ENCODE measurements at places on chromosomes 5 and 9. TPM values are rescaled to one million over a fixed set of nuclear protein-coding genes. Genes with fewer than 3 reads are reported as not detected.
A peak's percentile ranks its signal among the peaks of the same experiment; 100 is the strongest.

DNA sequence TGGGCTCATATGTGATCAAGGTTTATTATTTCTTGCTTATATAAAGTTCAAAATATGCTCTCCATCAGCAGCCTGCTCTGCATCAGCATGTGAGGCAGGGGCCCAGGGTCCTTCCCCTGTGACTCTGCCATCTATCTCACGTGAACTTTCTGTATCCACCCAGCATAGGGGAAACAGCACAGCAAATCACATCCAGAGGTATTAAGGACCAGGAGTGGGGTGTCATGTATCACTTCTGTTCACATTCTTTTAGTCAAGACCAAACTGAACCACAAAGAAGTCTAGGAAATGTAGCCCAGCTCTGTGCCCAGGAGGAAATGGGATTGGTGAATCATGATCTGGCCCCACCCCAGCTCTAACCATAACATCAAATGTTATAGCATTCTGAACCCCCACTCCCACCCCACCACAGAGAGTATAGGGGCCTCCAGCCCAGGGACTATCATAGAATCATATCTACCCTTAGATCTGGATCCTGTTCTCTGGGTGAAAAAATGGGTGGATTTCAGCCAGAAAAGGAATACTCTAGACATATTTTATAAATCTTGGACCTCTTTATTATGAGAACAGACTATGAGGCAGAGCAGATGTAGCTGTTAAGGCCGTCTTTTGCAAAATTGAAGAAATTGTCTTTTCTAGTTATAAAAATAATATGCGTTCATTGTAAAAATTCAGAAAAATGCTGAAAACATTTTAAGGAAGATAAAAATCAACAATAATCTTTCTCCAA is 473.7 kb downstream of the ARHGEF28 start:
- no peak for DNase-seq

- no peak for DNase-seq
These were observed 67.8 kb upstream of the GARNL3 start for GRCh38 chr9:127196826-127197145.

GRCh38 chr5:120923026-120923425 is 458.9 kb downstream of the PRR16 start:
- DNase-seq = no peak

DNA sequence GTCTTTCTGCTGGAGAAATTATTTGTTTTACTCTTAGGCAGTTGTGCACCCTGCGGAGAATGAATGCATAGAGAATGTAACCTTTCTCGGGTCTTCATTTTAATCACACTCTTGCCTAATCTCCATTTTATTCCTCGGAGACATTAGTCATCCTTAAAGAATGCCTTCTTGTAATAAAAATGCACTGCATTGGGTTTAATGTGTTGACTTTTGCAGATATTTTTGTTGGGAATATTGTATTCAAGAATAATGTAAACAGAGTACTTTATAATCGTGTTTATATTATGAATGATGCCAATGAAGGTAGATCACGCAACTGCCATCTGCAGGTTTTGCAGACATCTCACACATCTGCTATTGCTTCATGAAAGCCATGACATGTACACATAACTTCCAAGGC is 1093.9 kb upstream of the CDH6 start:
- peak; percentile 13 for DNase-seq

The FIBCD1 gene
- total RNA-seq = 1.8 TPM

GRCh38 chr9:121819428-121820231 is 168.2 kb downstream of the DAB2IP start:
- DNase-seq = peak; percentile 75

GRCh38 chr5:180589771-180590542 is 1.3 kb downstream of the SCGB3A1 start:
- DNase-seq = peak; percentile 24

The FAM151B gene
- total RNA-seq = 3.9 TPM

- no peak for DNase-seq
These were observed 148.8 kb downstream of the MEF2C start for GRCh38 chr5:88734191-88734640.

- no peak for DNase-seq
These were observed 312.6 kb upstream of the KIF2A start for GRCh38 chr5:61993295-61993927.

DNA sequence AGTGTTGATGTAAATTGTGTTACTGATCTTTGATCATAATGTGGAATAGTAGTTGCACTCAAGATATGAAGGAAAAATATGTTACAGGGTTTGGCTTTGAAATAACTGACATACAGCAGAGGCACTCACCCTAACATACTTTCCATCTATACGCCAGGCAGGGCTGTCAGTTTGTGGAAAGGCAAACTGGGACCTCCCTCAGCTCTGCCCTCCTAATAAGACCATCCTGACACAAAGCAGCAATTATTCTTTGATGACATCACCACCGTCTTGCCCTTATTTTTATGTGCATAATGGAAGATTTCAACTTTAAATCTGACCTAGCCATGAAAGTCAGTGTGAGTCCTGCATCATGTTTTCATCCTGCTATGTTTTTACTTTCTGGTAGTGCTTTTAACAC is 42.9 kb downstream of the ITGA1 start:
- DNase-seq = no peak

The RELL2 gene
- total RNA-seq = 3.9 TPM

DNA sequence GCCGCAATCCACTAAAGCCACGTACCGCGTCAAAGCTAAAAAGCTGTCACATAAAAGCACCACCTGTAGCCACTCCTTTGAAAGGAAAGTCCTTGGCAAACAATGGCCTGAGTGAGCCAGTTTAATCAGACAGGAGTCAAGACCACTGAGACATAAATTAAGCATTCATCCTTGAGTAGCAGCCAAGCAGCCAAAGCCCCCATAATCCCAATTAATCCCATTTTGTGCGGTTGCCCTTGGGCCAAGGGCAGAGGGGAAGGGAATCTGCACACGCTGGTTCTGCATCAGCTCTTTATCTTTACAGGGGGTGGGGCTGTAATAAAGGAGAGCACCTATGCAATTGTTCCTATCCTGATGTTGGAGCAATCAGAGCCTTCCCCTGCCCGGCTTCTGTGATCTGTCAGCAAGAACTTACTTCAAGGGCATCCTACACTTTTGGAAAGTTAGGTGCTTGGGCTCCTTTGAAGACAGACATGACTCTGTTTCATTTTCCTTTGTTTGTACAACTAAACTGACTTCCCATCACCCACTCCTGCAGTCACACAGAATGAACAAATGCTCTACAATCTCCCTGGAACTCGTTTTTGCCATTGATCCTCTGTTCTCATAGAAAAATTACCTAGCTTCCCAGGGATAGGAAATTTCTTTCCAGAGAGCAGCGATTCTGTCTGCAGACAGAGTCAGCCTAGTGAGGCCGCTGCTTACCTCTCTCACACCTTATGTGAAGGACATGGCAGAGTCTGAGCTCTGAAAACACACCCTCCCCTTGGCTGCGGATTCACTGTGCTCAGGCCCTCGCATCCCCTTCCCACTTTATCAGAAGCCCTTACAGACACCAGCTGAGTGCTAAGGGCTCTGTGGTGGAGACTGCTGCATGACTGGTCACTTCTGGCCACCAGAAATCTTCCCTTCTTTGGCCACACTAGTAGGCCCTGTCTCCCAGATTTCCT is 116.2 kb upstream of the TBCA start:
- no peak for DNase-seq

- DNase-seq = peak; percentile 43
These were observed 61.3 kb downstream of the BOD1 start for GRCh38 chr5:173554989-173555705.

DNA sequence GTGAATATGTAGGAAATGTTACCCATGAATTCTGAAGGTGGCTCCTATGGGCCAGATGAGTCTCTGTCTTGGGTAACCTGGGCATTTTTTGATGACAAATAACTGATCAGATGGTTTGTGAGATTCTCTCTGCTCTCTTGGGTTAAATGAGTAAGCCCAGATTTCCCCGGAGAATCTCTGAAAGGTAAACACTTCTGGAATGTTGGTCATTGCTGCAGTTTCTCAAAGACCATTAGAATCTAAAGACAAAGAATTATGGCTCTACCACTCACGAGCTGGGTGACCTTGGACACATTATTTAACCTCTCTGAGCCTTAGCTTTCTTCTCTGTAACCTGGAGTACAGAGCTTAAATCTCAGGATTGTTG is 191.2 kb downstream of the DAB2IP start:
- no peak for DNase-seq

- DNase-seq = no peak
These were observed 90.1 kb upstream of the LMX1B start for GRCh38 chr9:126523611-126524111.

- peak; percentile 75 for DNase-seq
These were observed 122.7 kb upstream of the LMX1B start for GRCh38 chr9:126490871-126491567.

DNA sequence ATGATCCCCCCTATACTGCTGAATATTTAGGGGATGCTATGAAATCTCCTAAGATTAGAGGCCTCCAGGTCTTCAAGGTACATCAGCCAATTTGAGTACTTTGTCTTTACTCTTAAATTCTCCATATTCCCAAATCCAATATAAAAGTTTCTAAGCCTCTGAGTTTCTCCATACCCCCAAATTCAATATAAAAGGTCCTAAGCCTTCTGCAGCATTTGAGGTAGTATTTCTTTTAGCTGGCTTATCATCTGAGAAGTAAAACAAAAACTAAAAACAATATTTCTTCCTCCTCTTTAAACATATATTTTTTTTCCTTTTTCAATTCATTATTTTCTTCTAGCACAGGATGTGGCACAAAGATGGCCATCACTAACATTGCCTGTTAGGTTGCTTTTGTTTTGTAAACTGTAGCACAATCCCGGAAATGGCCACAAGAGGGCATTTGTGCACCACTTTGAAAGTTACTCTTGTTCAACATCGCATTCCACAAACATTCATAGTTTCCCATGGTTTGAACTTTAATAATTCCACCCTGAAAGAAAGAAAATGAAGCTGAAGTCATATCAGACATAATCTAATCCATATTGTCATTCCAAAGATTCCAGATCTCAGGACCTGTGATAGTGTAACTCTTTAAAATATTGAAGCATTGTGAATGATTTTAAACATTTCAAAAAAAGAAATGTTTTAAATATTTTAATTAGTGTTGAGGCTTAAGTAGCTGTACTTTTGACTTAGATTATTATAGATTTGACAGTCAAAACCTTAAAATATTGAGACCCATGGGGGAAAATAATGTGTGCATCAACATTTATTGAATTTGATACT is 21.0 kb upstream of the SCGB3A2 start:
- DNase-seq = peak; percentile 73

DNA sequence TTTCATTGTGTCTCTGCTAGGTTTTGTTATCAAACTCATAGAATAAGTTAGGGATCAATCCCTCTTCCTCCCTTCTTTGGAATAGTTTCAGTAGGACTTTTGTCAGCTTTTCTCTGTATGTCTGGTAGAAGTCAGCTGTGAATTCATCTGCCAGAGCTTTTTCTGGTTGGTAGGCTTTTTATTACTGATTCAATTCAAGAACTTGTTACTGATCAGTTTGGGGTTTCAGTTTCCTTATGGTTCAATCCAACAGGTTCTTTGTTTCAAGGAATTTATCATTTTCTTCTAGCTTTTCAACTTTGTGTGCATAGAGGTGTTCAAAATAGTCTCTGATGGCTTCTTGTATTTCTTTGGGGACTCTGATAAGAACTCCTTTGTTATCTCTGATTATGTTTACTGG is 221.7 kb downstream of the FGF10 start:
- DNase-seq = no peak

- no peak for DNase-seq
These were observed 250.6 kb downstream of the KDM4C start for GRCh38 chr9:7008411-7008810.

- peak; percentile 2 for DNase-seq
These were observed 586.3 kb downstream of the PTPRD start for GRCh38 chr9:10026443-10026984.

DNA sequence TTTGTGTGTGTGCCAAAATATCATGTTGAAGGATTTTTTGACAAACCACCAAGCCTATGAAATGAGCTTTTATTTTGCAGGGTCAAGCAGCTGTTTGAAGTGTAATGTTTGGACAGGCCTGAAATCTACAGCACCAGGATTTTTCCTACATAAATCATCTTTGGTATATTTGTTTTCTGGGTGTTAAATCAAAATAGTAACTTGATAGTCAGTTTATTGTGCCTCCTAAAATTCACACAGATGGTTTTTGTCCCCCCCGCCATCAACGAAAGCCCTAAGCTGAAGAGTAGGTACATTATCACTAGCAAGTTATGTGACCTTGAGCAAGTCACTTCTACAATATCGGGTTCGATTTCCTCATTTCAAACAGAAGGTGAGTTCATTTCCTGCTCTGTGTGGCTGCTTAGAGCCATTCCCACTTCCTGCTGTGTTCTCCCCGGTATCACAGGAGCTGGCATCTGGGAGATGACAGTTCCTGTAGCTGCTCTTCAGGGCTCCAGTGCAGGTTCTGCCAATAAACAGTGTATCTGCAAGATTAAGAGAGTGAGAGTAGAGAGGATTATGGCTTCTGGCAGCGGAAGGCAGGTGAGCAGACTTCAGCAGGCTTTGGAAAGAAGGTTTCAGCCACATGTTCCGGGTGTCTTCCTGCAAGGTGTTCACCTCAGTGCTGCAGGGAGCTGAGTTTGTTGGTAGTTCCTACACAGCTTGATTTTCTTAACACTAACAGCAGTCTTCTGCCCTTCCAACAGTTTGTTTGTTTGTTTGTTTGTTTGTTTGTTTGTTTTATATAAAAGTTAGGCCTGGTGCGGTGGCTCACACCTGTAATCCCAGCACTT is 48.4 kb upstream of the GNE start:
- DNase-seq = no peak

- peak; percentile 9 for DNase-seq
These were observed 586.4 kb downstream of the TLE4 start for GRCh38 chr9:80158131-80158530.

DNA sequence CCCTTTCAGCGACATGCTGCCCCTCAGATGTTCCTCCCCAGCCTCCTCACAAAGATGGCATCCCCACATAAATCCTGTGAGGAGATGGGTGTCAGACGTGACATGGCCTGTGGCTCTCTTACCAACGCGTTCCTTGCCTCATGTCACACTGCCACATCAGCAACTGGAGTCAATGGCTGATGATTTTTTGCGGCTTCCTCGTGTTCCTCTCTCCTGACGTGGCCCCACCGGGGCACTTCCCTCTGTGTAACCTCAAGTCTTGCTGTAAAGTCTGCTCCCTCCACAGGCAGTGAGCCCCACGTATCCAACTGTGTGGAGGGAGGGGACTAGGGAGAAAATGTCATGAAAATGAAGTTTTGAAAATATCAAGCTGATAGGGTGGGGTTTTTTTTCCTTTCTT is 53.2 kb upstream of the SHISAL2B start:
- no peak for DNase-seq

- no peak for DNase-seq
These were observed 5.9 kb upstream of the LARS1 start for GRCh38 chr5:146188358-146188757.

DNA sequence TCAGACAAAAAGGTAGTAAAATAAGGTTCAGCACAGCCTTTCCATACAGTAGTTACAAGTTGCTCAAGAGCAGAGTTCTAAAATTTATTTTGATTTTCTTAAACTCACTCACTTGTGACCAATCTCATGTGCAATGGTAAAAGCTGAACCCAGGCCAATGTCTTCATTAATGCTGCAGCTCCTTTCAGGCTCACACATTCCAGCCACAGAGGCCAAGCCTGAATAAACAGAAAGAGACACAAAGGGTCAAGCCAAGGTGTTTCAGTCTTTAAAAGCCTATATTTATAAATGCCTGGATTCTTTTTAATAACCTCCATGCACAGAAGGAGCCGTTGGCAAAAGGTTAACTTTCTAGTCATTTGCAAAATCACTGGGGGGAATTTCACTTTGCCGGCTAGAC is 152.5 kb downstream of the ADAMTS6 start:
- no peak for DNase-seq

- peak; percentile 34 for DNase-seq
These were observed 655 bp downstream of the MARVELD2 start for GRCh38 chr5:69415584-69415958.

The ANGPTL2 gene
- 9.4 TPM for total RNA-seq
